ENCODE measurements at places on chromosomes 1 and 21.

DNA sequence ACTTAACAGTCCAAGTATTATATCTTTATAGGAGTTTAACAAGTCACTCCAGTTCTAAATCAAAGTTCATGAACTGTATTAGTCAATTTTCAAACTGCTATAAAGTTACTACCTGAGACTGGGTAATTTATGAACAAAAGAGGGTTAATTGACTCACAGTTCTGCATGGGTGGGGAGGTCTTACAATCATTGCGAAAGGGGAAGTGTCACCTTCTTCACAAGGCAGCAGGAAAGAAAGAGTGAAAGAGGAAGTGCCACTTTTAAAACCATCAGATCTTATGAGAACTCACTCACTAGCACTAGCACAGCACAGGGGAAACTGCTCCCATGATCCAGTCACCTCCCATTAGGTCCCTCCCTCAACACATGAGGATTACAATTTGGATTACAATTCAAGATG lies 70.0 kb downstream of the CLCA4 start:
- no peak for DNase-seq

- no peak for DNase-seq
Measured at GRCh38 chr1:158999316-159000069, 10.2 kb upstream of the IFI16 start.

DNA sequence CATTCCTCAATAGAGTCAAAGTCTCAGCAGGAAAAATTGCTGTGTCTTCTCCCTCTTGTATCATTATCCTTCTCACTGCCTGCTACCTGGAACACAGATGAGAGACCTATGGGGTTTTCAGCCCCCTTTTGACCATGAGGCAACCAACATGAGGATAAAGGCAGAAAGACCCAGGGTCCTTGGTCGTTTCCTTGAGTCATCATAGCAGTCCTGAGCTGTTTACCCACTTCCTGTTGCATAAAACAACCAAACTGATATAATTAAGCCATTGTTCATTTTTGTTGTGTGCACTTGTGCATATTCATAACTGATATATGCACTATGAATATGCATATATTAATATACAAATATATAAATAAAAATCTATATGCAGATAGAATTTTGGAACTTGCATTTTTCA lies 188.3 kb upstream of the MAP1LC3C start:
- DNase-seq = no peak

- no peak for DNase-seq
Measured at GRCh38 chr21:33572350-33572749, 16.1 kb downstream of the DONSON start.

DNA sequence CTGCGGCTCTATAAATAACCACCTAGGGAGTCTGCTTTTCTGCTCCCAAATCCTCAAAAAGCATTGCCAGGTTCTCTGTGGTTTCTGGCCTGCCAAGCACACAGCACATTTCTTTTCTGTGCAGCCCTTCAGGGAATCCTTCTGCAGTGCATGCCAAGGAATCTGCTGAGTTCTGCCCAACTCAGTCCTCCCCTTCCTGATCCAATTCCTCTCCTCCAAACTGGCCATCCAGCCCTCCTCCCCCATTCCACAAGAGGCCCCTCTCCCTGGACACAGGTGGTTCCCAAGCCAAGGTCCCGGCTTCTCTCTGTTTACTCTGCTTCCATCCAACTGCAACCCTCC lies 61.8 kb downstream of the HIVEP3 start:
- no peak for DNase-seq

GRCh38 chr1:63914706-63915105 lies 140.9 kb downstream of the ROR1 start:
- DNase-seq = no peak

- no peak for DNase-seq
Measured at GRCh38 chr1:9263984-9264872, 28.5 kb upstream of the SPSB1 start.

DNA sequence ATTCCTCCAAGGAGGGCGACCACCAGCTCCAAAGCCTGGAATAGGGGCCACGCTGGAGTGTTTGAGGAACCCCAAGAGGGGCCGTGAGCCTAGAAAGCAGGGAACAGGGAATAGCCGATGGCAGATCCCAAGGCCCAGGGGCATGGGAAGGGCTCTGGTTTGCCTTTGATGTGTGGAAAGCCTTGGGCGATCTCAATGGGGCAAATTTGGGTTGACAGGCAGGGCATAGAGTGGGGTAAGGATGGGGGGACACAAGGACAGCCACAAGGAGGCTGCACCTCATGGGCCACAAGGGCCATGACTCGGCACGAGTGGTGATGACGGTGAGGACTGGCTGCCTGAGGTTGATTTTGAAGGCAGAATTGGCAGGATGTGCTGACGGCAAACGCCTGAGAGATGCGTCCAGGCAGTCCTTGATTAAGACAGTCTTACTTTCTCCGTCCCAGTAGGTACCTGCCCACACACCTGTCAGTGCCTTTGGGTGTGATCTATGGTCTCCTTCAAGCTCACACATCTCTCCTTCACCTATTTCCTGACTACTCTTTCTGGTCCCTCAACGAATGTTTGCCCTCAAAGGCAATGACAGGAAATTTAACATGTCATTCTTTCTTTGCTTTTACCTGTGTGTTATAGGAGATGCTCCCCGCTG lies 2.0 kb upstream of the TMPRSS3 start:
- DNase-seq = no peak

- no peak for DNase-seq
Measured at GRCh38 chr1:43711524-43712386, 4.4 kb downstream of the ST3GAL3 start.

All from activated CD4-positive, alpha-beta T cell treated with anti-CD3 and anti-CD28 coated beads, Interleukin-2, amount 50 U/mL, for 4 hours (primary cell).